ENCODE measurements at places on chromosomes 1 and 21. TPM values are rescaled to one million over a fixed set of nuclear protein-coding genes. Genes with fewer than 3 reads are reported as not detected.
A peak's percentile ranks its signal among the peaks of the same experiment; 100 is the strongest.

C1orf116 gene
- total RNA-seq: 130 TPM

- peaks cover 5% of the 10 kb centered on the region for H3K4me1 ChIP-seq
- H3K27ac ChIP-seq: peak overlapping the region; percentile 89
- H3K4me3 ChIP-seq: no peak overlapping the region
- no peaks in the 10 kb centered on the region for H3K36me3 ChIP-seq
- no peaks in the 10 kb centered on the region for H3K27me3 ChIP-seq
These were observed 158.8 kb downstream of the TOMM20 start for GRCh38 chr1:234969581-234970400.

DNA sequence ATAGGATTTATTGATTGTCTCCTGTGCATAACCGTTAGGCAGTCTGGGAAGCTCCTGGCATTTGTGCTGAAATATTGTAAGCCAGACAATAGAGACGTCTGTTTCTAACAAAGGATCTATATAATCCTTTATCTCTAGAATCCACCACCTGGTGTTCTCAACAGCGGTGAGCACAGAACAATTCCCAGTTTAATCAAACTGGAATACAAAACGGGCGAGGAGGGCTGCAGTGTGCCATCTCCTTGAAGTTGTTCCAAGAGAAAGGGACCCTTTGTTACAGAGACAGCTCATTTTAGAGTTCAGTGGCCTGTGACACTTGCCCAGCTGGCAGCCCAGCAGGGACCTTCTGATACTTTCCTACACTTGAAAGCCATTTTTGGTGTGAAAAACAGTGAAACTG is 162.8 kb upstream of the IVNS1ABP start:
- no peak overlapping the region for H3K4me3 ChIP-seq
- no peak overlapping the region for H3K27ac ChIP-seq
- DNase-seq: no peak

DNA sequence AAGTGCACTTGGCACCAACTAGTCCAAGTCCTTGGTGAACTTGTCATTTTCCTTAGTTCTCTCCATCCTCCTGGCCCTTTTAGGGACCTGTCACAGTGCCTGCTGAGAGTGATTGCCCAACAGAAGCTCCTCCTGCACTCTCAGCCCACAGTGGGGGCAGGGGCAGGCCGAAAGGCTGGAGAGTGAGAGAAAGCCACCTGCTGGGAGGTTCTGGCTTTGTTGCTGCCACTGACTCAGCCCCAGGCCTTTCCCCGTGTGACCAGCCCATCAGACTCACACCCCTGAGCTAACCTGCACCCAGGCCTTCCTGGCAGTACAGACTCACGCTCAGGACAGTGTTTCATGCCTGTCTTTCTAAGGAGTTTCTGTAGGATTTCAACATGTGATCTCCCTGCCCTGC is 17.1 kb upstream of the PROK1 start:
- no peaks in the 10 kb centered on the region for H3K36me3 ChIP-seq
- peak overlapping the region; percentile 33 for H3K27ac ChIP-seq
- no peak overlapping the region for H3K4me3 ChIP-seq
- H3K4me1 ChIP-seq: no peaks in the 10 kb centered on the region

DNA sequence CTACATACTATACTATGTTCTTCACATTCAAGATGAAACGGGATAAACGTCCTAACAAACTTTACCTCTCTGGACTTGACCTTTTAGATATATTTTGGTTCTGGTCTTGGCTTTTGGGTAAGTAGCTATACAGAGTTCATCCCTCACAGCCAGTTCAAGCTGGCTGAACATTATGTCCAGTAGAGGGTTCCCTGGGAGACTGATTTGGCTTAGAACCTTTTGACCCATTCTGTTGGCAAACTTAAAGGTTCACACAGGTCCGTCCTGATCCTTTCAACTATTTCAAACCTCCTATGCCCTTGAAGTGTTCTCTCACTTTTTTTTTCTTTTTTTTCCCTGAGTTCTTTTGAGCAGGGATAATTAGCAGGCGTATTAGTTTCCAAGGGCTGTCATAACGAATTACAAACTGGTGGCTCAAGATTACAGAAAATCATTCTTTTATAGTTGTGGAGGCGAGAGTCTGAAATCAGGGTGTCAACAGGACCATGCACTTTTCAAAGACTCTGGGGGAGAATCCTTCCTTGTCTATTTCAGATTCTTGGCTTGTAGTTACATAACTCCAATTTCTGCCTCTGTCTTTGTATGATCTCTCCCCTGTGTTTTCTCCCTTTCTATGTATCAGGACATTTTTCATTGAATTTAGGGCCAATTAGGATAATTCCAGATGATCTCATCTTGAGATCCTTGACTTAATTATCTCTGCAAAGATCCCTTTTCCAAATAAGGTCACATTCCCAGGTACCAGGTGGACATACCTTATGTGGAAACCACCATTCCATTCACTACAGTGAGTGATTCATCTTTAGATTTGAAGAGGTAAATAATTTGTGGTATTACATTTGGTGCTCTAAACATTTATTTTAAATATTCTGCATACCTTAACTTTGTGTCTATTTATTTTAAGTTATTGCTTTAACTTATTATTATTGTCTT is 257.4 kb upstream of the USP25 start:
- no peak overlapping the region for H3K27ac ChIP-seq
- no peaks in the 10 kb centered on the region for H3K27me3 ChIP-seq
- DNase-seq: no peak
- H3K4me3 ChIP-seq: no peak overlapping the region

DNA sequence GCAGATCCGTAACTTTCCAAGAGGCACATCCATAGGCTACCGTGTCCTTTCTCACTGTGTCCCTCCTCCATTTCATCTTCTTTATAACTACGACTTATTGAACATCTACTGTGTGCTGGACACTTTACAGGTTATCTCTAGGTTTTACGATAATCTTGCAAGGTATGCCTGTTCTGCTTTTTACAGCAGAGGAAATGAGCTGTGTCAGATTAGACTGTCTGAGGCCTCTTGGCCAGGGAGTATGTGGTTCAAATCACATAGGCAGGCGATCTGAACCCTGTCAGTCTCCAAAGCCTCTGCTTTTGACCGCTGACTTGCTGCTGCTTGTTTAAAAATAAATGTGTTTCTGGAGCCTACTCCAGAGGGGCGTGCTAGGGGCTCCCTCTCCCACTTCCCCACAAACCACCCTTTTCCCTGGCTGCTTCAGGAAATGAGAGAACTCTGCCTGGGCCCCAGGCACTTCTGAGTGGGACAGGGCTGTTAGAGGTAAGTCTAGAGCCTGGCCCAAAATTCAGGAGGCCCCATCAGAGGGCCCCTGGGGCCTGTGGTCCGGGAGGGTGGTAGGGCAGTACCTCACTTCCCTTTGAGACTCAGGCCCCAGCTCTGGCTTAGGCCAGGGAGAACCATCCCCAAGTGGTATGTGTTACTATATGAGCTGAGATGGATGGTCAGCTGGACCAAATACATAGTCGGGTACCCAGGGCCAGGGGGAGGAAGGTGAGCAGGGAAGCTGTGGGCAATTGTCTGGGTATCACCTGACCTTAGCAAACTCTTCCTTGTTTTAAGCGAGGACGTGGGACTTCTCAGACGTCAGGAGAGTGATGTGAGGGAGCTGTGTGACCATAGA is 4.4 kb downstream of the PSEN2 start:
- no peak overlapping the region for H3K27ac ChIP-seq
- H3K4me3 ChIP-seq: no peak overlapping the region
- no peaks in the 10 kb centered on the region for H3K27me3 ChIP-seq
- peaks cover 3% of the 10 kb centered on the region for H3K36me3 ChIP-seq
- peaks cover 18% of the 10 kb centered on the region for H3K4me1 ChIP-seq

- peaks cover 8% of the 10 kb centered on the region for H3K36me3 ChIP-seq
- H3K27ac ChIP-seq: no peak overlapping the region
- no peaks in the 10 kb centered on the region for H3K27me3 ChIP-seq
- no peak for DNase-seq
- H3K4me1 ChIP-seq: peaks cover 3% of the 10 kb centered on the region
- no peak overlapping the region for H3K4me3 ChIP-seq
These were observed 34.4 kb downstream of the MRPL39 start for GRCh38 chr21:25572861-25573310.

DNA sequence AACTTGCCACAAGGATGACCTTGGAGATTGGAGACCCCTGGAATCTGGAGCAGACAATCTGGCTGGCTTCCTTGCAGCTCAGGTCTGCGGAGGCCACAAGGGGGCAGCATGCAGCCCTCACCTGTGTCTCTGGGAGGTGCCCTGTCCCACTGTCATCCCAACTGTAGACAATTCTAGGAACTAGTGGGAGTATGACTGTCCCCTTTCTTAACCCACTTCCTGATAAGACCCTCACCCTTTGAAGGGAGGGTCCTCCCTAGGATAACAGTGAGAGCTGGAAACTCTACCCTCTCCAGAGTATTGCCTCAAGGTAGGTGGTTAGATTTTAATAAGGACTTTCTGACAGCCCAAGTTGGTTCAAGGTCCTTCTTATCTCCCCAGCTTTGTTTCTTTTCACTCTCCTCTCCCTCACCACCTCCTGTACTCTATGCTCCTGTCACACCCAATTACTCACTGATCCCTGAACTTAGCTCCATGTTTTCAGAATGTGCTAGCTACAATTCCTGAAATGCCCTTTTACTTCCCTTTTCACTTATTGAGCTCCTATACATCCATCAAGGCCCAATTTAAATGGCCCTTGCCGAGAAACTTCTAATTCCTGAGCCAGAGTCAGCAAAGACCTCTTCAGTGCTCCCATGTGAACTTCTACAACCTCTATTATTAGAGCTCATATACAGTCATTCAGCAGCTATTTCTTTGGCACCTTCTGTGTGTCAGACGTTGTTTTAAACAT is 9.2 kb upstream of the KCNQ4 start:
- no peaks in the 10 kb centered on the region for H3K4me1 ChIP-seq
- H3K4me3 ChIP-seq: no peak overlapping the region
- peaks cover 26% of the 10 kb centered on the region for H3K36me3 ChIP-seq
